Retinal pigment epithelial cell (primary cell): ENCODE measurements at places on chromosomes 3 and 15.
A peak's percentile ranks its signal among the peaks of the same experiment; 100 is the strongest.

DNA sequence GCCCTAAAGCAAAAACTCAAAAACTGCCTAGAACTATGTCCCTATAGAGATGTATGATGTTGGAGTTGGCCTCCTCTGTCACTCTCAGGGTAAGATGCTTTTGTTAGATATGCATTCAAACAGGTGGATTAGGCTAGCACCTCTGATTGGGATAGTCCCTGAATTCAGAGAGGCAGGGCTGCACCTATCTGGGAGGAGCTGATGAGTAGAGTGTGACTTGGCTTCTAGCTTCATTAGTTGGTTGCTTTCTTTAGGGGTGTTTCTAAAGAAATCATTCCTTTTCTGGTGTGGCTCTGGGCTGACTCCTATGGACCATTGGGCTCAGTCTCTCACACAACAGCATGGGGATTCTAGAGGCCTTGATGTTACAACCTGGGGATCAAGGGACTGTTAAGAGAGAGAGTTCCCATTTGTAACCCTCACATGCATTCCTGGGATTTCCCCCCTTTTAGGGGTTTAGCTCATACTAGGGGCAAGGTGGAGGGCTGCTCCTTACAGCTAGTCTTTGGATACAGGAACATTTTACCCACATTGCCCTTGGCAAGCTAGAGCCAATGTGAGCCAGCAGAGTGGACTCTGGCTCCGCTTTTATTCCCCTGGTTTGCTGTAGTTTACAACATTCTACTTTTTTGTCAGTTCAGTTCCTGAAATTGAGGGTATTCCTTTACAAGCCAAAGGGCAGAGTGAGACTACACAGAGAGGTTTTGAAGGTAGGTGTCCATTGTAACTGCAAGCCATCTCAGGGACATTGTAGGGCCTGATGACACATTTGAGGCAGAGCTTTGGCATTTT is 7.5 kb downstream of the ZNF592 start:
- DNase-seq: no peak

DNA sequence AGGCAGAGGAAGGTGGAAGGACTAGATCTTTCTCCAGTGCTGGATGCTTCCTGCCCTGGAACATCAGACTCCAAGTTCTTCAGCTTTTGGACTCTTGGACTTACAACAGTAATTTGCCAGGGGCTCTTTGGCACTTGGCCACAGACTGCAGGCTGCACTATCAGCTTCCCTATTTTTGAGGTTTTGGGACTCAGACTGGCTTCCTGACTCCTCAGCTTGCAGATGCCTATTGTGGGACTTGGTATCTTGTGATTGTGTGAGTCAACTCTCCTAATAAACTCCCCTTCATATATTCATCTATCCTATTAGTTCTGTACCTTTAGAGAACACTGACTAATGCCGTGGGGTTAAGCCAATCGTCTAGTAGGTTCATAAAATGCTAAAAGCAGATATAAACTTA is 8.8 kb upstream of the B3GNT5 start:
- no peak for DNase-seq

DNA sequence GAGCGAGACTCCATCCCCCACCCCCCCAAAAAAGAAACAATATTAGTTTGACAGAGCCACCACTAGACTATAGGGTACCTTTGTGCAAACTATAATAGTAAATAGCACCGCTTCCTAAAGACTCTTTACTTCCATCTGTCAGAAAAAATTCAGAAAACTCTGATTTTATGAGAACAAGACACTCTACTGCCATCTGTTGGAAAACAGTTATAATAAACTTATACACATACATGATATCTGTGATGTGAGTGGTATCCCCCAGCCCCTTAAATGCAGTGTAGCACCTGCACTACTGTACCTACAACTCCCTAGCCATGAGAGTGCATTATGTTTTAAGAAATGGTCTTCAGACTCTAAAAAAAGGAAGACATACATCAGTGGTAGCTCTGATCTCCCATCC is 47.1 kb upstream of the CTDSPL start:
- no peak for DNase-seq

GRCh38 chr3:64916937-64917336 is 229.1 kb upstream of the ADAMTS9 start:
- DNase-seq: no peak

DNA sequence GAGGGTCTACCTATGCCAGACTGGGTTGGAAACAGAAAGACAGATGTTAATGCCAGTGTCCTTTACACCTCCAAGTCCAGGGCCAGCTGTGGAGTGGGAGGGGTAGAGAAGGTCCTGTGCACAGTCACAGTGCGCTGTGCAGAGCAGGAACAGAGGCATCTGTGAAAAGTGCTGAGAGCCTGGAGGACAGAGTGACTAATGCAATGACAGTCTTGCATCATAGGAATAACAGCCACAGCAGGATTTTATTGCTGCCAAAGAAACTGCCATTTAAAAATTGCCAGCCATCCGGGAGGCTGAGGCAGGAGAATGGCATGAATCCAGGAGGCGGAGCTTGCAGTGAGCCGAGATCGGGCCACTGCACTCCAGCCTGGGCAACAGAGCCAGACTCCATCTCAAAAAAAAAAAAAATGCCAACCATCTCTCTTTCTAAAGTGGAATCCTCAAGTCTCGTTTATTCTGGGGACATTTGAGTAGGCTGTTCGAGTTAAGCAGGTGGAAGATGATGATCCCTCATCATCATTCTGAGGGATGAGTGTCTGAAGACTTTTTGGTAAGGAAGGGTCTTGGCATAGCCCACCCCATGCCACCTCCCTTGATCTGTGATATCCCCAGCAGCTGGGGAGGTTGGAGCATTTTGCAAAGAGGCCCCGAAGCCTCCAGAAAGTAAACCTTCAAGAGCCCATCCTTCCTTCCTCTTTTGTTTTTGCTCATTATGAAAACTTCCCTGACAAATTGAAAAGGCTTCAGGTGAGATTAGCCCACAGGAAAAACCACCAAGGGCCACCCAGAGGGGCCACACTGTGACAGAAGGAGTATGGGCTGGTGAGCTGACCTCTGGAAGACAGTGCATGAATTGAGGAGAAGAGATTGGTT is 7.7 kb downstream of the CCR2 start:
- DNase-seq: no peak

DNA sequence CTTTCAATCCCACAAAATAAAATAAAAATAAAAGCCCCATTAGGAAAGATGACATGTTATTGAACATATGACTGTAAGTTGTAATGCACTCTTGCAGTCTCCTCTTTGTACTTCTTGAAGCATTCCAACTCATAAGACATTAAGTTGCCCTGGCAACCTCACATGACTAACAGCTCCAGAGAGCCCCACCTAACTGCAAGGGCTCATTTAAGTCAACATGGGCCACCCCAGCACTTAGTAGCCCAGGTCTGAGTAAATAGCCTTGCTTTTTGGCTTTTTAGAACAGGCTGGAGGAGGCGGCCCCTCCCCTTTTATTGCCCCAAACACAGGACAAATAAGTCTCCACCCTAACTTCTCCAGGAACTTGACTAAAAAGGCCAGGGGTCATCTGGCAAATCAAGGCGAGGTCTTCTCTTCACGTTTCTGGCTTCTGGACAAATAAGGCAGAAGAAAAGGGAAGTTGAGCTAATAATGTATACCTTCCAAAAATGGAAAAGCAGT is 135.1 kb downstream of the TMCO5A start:
- no peak for DNase-seq

DNA sequence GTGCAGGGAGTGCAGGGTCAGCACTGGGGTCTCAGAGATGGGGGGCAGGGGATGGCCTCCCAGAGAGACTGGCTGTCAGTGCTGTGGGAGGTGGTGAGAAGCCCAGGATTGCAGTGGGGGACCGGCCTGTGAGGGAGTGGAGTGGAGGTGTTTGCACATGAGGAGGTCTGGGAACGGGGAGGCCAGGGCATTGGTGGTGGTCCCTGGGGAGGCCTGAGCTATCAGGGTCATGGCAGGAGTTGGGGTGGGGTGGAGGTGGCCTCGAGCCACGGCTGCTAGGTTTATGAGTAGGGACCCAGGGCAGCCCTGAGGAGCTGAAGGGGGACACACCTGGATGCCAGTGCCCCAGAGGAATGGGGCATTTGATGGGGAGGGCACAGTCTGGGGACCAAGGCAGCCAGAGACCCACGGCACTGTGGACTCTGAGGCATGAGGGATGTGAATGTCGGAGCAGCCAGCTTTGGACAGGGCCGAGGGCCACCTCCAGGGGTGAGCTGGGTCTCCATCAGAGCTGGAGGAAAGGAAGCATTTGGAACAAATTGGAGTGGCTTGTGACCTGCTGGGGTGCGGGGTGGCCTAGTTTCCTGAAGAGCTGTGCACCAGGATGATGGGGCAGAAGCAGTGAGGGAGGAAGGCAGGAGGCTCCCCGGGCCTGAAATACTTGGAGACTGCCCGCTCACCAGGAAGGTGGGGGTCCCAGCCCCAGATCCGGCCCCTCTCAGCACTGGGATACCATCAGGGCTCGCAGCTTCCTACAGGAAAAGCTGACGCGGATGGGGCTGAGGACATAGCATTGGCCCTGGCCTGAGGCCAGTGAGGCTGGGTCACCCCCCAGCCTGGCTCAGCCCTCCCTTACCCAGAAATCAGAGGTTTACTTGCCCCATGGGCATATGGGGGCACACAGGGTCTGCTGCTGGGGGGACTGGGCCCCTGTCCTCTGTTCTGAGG is 9.5 kb upstream of the CSPG4 start:
- DNase-seq: no peak

- no peak for DNase-seq
Measured at GRCh38 chr3:128399221-128399915, 67.3 kb downstream of the DNAJB8 start.

GRCh38 chr15:99437315-99438223 is 128.2 kb upstream of the MEF2A start:
- DNase-seq: no peak

- no peak for DNase-seq
Measured at GRCh38 chr3:52086461-52086860, 30.1 kb upstream of the DUSP7 start.

- no peak for DNase-seq
Measured at GRCh38 chr15:76526111-76526510, 189.5 kb downstream of the ISL2 start.

- no peak for DNase-seq
Measured at GRCh38 chr3:183811638-183812037, 13.7 kb downstream of the MAP6D1 start.

DNA sequence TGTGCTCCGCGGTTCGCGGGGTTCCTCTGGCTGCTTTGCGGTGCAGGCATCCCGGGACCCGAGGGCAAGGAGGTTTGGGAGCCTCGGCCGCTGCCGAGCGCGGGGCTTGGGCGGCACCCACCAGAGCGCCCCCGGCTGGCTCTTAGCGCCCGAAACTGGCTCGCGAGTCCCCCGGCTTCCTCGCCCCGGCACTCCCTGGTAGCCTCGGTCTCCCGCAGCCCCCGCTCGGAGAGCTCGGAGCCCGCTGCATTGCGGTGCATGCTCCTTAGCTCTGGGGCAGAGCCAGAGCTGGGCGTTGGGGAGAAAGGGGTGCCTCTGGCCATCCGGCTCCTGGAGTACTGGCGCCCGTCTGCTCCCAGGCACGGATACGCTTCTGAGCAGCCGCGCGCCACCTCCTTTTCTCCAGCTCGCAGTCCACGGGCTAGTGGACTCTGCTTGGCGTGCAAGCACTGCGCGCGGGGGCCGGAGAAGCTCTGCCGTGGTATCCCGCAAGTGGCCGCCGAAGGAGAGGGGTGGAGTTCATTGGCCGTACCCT is 753 bp downstream of the EPHB1 start:
- no peak for DNase-seq

DNA sequence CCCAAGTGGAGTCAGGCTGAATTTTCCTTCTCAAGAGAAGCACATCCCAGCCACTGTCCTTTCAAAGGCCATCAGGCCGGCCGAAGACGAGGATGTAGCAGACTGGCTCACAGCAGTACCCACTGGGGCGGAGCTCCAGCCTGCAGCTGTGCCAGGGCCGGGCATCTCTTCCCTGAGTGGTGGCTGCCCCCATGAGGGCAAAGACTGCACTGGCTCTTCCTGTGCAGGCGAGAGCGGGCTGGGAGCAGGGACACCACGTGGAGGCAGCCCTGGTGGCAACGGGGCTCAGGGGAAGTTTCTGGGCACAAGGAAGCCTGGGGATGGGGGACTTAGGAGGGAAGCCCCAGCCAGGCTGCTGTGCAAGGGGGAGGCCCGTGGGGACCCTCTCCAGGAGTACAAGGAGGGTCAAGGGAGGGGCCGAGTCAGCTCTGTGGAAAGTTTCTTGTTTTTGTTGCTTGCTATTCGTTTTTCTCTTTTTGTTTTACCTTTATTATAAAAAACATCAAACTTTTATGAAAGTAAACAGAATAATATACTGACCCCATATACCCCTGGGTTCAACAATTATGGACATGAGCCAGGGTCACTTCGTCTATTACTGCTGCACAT is 66.1 kb downstream of the RPN1 start:
- DNase-seq: no peak

GRCh38 chr15:74788683-74789151 is 6.8 kb downstream of the CSK start:
- no peak for DNase-seq

DNA sequence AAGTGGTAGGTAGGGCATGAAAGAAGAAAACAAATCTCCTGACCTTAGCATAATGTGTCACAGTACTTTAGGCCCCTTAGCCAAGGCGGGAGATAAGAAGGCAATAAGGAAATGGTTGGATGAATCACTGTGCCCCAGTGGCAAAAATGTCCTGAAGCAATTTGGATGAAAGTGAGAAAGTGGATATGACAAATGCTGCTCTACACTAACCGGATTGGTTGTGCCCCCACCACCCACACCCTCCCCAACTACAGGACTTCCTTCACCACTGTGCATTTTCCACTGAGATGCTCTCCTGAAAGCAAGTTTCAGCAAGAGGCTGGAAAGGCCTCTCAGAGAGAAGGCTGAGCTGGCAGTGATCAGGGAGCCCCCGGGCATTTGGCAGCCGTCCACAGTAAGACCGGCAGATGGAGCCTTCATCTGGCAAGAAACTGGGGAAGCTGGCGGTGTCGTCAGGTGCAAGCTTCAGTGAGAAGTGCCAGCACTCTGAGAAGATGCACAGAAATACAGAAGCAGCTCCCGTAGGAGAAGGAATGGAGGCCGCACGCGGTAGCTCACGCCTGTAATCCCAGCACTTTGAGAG is 63.8 kb downstream of the ATP1B3 start:
- no peak for DNase-seq

DNA sequence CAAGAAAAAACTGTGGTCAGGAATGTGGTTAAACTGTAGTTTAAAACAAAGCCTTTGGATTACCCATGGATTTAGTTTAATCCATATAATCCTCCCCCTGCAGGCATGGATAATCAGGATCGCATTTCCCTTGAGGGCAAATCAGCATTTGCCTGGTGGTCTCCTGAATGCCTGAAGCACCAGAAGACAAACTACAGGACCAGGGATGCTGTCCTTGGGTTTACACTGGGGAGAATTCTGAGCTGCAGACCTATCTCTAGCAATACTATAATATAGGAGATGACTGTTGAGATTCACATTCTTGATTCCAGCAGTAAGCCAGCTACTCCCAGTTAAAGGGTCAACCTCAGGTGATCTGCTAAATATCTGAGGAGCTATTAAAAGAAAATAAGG is 10.6 kb downstream of the PIK3CB start:
- DNase-seq: peak; percentile 58

GRCh38 chr3:188261011-188261410 is 107.1 kb downstream of the LPP start:
- no peak for DNase-seq

DNA sequence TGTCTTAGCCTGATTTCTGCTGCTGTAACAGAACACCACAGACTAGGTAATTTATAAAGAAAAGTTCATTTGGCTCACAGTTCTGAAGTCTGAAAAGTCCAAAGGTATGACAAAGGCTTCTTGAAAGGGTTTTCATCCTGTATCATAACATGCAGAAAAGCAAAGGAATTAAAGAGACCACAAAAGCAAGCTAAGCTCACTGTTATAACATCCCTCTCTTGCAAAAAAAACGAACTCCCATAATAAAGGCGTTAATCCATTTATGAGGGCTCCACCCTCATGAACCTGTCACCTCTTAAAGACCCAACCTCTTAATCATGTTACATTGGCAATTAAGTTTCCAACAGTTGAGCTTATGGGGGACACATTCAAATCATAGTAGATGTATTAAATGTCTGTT is 197.9 kb downstream of the PLOD2 start:
- no peak for DNase-seq
